CD4-positive, alpha-beta T cell treated with Interleukin-6 at 100 ng/mL for 8 hours (primary cell): ENCODE measurements at places on chromosomes 12 and 14.

DNA sequence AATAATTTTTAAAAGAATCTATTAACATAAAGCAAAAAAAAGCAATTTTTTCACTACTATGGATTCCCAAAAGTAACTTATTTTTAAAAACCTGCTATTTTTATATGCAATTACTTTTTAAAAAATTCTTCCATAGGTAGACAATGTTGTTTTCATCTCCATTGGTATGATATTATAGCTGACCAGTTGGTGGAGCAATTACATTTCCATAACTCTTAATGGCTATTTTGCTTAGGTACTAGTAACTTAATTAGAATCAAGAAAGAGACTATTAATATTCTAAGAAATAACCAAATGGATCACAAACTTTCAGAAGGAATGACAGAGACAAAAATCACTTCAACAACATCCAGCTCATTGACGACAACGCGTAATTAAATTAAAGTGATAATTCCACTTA, 64.7 kb upstream of the PTCSC3 start:
- DNase-seq: no peak

GRCh38 chr12:52307836-52308805, 13.1 kb downstream of the KRT83 start:
- DNase-seq: no peak

- no peak for DNase-seq
Measured at GRCh38 chr12:26646571-26646970, 186.4 kb downstream of the ITPR2 start.

DNA sequence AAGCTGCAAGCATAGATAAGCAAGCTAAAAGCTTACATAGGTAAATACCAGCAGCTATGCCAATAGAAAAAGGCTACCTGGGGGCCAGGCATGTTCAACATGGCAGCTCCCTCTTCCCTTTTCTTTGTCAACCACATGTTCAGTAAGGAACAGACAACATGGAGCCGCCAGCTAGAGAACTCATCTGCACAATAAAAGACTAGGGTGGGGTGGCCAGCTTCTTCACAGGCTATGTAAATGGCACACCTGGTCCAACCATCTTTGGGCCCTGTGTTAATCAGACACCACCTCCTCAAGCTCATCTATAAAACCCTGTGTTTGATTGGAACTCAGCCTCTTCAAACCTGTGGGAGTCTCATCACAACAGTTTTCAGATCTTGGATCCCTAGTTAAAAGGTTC, 129.7 kb upstream of the TMPO start:
- DNase-seq: no peak

DNA sequence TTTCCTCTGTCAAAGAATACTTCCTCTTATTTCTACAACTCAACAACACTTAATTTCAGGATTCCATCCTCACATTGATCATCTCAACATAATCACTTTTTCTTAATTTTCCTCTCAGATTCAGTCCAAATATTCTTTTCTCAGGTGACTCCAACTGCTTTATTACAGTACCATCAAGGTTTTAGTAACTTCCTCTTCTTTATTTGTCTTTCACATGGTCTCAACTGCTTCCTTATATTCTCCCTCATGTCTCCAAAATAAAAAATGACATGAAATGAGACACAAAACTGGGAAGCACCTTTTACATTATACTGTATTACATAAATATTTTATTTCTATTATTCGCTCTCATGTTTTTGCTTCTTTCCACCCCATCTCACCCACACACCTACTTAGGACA, 55.5 kb downstream of the PPP2R5E start:
- DNase-seq: no peak

DNA sequence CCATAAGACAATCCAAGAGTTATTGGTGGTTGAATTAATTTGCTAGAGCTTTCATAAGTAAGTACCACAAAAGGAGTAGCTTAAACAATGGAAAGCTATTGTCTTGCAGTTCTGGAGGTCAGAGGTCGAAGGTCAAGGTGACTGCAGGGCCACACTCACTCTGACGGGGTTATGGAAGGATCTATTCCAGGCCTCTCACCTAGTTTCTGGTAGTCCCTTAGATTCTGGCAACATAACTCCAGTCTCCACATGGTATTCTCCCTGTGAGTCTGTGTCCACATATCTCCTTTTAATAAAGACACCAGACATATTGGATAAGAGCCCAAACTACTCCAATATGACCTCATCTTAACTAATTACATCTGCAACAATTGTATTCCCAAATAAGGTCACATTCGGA, 273.4 kb downstream of the FOXN3 start:
- no peak for DNase-seq

GRCh38 chr14:60356906-60357550, 108.0 kb downstream of the PPM1A start:
- no peak for DNase-seq

DNA sequence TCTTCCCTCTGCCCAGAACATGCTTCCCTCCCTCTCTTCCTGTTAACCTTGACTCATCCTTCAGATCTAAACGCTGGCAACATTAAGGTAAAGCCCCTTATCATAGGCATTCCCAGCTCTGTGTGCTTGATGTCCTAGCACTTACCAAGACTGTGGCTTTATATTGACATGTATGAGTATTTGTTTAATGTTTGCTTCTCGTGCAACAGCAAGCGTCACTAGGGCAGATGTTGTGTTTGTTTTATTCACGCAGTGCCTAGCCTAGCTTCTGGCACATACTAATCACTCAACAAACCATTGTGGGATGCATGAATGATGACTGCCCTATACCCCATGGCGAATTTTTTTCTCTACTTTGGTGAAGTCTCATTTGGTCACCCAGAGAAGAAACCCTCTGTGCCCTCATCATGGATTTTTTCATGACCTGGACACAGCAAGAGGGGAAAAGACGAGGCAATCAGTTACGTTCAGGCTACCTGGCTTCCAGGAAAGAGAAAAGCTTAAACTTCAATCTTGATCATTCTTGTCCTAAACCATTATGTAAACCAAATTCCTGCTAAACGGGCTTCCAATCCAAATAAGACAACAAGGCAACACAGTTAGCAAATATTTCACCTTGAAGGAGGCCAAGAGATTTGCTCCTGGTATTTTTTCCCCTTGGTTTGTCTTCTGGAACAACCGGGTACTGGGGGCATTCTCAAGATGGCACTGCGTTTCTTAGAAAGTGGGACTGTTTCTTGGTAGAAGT, 47.9 kb upstream of the SOCS2 start:
- DNase-seq: no peak

DNA sequence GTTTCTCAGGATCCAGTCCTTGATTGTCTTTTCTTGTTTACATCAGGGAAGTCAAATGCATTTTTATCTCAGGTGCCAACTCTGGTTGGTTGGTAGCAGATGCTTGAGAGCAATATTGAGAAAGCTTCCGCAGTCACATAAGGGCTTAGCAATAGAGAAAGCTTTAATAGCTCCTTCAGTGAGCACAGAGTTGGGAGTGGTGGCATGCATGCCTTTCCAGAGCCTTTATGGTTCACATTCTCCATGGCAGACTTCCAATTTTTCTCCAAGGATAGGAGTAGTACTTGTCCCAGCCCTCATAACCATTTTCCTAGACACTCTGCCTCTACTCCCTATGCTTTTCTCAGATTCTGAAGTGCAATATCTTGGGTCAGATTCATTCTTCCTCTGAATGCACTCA, 280.4 kb downstream of the AEBP2 start:
- no peak for DNase-seq

DNA sequence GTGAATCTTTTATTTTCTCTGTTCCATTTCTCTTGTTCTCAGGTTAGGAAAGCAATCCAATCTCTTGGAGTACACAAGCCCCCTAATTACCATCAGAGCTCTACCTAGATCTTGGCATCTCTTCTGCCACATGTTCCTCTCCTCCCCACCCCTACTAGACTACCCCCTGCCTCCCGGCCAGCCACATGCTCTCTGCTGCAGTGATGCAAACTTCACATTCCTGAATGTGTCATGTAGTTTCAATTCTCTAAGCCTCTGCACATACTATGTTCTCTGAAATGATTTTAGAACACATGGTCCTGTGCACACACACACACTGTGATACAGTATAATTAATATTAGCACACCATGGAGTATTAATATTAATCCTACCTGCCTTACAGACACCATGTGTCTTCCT, 104.6 kb downstream of the EFCAB11 start:
- no peak for DNase-seq
